Dermis blood vessel endothelial cell (primary cell): ENCODE measurements at places on chromosomes 12 and 14.

DNA sequence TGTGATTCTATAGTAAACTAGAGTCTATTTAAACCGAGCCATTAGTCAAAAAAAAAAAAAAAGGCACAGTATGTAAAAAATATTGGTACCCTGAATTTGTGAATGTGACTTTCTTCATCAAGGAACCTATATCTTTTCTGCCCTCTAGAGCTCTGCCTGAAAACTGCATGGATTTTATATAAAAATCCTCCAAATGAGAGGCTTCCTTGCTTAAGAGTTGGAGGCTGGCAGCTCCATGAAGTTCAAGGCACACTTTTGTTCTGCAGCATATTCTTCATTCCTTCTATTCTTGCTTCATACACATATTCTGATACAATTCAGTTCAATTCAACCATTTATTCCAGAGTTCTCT, 23.1 kb upstream of the NKX2-8 start:
- DNase-seq: peak; percentile 11

GRCh38 chr12:32181498-32182175, 75.0 kb downstream of the BICD1 start:
- DNase-seq: no peak

DNA sequence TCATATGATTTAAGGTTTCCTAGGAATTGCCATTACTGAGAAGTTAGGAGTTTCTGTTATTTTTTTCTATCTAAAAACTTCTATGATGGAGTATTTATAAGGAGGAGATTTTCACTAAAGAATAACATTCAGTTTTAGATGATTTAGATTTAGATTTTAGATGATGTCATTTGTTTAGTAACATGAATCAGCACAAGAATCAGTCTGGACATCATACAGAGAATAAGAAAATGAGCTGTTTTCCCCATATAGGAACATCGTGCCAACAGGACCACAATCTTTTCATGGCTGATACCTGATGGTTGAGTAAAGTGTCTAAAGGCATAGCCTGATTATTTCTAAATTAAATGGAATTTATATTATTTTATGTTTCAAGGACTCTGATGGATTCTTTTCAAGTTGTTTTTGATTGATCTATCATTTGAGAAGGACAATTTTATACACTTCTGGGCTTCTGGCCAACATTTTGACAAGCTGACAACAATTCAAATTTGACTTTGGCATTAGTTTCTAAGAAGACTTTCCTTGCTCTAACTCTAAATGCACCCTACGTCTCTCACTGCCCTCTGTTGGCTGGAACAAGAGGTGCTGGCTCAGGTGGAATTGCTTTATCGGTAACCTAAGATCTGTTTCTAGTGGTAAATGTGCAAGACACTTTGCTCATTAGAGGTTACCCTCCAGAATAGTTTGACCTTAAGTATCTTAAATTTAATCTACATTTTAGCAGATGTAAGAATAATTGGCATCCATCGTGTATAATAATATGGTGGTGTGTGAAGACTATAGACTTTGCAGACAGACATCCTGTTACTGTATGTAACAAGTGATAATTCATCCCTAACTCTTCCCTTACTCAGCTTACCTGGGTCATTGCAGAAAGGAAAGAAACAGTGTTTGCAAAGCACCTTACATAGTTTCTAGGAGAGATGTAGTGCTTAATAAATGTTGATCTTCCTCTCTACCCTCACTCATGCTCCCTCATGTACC, 42.8 kb upstream of the CPSF6 start:
- DNase-seq: peak; percentile 33

DNA sequence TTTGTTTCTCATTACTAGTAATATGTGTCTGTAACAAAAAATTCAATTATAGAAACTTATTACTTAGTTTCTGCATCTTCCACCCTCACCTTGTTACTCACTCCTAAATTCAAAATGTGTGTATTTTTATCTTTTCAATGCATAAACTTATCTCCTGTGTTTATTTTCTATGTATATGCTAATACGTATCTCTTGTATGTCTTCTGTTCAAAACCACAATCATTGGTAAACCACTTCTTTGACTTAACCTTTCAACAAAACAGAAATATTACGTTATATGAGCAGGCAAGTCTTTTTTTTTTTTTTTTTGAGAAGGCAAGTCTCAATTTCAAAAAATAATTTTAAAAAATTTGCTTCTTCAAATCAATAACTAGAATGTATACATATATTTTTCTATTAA, 39.2 kb upstream of the RPH3A start:
- DNase-seq: no peak

DNA sequence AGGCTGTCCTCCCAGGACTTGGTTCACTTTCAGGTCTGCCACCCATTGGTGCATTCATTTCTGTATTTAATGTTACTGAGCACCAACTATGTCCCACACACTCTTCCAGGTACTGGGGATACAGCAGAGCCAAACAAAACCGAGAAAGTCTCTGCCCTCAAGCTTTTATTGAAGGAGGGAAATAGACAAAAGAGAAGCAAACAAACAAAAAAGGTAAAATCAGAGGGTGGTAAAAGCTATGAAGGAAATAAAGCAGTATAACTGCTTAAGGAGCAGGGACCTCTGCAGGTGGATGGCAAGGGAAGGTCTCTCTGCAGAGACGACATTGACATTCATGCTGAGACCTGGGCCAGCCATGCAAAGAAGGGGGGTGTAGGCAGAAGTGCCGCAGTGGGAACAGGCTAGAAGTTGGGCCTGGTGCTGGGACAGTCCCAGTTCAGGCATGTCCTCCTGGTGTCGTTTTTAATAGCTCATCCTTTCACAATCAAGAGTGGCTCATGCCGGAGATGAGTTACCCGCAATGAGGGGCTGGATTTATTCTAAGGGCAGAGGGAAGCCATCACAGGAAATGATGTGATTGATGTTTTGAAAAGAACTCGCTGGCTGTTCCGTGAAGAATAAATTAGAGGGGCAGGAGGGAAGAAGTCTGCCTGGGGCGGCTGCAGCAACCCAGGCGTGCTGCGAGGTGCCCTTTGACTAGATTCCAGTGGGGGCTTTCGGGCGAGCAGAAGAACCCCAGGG, 72.8 kb downstream of the IRF2BPL start:
- DNase-seq: peak; percentile 75

- no peak for DNase-seq
Measured at GRCh38 chr12:80443974-80444666, at the start of gene PTPRQ. PTPRQ (plus strand) TSS chr12:80444235; CDS start chr12:80444346, 111 bp downstream.

DNA sequence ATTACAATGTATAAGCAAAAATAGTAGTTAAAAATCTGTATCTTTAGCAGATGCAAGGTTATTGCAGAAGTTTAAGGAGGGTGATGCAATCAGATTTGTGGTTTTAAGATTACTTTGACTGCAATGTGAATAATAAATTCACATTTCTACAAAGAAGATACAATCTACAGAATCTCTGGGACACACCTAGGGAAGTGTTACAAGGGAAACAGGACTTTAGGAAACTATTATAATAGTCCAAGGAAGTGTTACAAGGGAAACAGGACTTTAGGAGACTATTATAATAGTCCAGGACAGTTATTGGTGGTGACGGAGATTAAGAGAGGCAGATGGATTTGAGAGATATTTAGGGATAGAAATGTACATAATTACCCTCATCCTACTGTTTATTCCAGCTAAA, 154.4 kb upstream of the GARIN6 start:
- DNase-seq: no peak

GRCh38 chr12:89899651-89900050, 191.0 kb upstream of the ATP2B1 start:
- no peak for DNase-seq

DNA sequence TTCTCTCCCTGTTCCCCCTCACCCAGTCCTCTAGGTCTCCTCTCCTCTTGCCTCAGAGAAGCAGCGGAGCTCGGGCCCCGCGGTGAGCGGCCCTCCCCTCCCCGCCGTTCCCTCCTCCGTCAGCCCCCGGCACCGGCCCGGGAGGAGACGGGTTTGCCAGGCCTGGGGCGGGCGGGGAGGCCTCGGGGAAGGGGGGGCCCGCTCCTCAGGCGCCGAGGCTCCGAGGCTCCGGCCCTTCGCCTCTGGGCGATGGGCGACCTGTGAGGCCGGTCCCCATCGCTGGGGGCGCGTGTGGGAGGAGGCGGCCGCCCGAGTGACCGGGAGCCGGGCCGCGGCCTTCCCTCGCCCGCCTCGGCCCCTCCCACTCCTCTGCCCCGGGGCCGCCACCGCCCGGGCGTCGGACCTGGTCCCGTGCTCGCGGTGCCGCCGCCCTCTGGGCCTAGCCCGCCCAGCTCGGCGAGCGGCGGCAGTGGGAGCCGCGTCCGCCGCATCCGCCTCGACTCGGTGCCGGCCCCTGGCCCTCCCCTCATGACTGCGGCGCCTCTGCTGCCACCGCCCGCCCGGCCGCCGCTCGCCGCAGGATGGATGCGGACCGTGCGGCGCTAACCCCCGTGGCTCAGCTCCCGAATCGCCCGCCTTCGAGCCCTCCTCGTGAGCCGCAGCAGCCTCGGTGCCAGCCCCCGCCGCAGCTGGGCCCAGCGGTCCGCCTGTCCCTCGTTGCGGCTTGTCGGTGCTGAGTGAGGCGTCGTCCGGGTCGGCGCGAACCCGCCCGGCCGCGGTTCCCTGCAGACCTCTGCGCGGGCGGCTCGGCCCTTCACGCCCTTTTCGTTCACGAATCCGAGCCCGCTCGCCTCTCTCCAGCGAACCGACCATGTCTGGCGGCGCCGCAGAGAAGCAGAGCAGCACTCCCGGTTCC, 574 bp downstream of the WNK1 start:
- peak; percentile 69 for DNase-seq

- no peak for DNase-seq
Measured at GRCh38 chr12:499837-500458, 40.2 kb downstream of the B4GALNT3 start.

GRCh38 chr14:61460718-61461611, 139.6 kb downstream of the PRKCH start:
- peak; percentile 63 for DNase-seq

- DNase-seq: peak; percentile 63
Measured at GRCh38 chr14:35122696-35123387, 490 bp downstream of the PRORP start.

DNA sequence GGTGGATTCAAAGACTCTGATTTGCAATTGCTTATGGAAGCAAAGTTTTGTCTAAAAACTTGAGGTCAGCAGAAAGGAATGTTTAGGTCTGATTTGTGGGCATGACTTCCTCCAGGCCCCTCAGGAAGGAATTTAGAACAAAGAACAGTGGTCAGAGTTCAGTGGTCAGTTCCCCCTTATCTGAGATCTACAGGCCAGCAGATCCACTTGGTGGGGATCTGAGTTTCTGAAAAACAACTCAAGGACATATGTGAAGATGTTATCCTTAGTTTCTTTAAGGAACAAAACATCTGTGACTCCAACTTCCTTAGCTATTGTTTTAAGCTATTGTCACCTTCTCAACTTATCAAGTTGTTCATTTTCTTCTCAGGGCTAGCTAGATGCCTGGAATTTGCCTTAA, 28.0 kb upstream of the NAA30 start:
- DNase-seq: peak; percentile 95

DNA sequence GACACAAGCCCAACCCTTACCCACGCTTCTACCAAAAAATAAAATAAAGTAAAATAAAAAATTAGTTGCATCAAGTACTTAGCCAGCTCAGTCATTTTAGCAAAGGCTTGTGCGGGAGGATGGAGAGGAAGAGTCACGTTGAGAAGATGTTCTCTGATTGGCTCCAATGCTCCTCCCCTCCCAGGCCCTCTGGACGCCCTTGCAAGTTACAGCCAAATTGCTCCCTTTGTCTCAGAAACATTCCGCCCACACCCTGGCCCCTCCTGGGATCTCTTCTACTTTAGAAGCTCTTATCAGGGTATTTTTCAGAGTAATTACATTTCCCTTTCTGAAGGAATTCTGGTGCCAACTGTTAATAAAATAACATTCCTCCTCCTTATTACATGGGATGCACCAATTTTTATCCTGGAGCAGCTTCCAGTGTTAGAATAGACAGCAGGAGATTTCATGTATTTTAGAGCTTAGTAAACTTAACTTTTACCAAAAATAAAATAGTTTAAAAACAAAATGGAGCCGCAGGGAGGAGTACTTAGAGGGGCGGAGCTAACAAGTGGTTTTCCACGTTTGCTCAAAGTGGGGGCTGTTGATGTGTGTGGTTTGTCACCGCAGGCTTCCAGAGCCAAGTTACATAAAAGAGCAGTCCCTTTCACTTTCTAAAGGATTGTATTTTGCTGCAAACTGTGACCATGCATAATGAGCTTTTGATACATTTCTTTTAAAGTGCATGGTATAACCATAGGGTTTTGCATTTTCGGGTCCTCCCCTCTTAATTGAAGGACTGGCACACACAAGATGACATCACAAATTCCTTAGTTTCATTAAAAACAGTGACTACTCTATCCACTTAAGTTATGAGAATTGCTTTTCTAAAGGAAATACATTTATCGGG, 71.7 kb upstream of the RAP1B start:
- peak; percentile 62 for DNase-seq

GRCh38 chr12:75635606-75636444, 124.4 kb upstream of the KRR1 start:
- peak; percentile 72 for DNase-seq

DNA sequence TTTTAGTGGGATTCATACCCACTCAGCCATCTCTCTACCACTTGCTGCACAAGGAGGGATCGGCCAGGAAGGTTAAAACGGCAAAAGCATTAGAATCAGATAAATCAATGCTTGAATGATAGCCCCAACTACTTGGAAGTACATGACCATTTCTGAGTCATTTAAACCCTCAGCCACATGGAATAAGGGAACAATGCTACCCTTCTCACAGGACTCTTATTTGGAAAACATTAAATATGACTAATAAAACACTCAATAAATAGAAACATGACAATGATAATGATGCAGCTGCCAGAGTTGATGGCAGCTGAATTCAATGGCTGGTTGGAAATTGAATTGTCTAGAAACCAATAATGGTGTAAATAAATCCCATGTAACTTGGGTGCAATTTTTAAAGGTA, 165.4 kb downstream of the FLRT2 start:
- DNase-seq: no peak

GRCh38 chr12:50188241-50188781, 21.1 kb upstream of the CERS5 start:
- no peak for DNase-seq

DNA sequence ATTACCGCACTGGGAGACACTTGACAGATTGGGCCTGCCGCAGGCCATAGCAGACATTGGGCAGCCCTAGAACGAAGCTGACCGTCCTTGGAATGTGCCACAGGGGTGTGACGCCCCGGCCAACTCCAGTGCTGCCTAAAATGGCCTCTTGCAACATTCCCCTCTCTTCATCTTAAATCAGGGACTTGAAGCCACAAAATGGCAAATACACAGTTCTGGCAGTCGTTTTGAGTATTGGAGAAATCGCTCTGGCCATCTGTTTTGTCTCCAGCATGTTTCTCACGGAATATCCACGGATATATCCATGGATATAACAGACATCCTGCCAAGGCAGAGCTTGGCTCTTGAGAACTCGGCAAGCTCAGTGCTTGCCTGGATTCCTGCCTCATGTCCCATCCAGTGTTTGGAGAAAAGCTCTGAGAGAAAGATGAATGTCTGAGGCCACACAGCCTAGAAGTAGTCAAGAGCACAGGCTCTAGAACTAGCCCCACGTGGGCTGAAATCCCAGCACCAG, 158.4 kb downstream of the CHST11 start:
- DNase-seq: no peak

- DNase-seq: peak; percentile 7
Measured at GRCh38 chr12:94595152-94595551, 55.2 kb downstream of the TMCC3 start.

DNA sequence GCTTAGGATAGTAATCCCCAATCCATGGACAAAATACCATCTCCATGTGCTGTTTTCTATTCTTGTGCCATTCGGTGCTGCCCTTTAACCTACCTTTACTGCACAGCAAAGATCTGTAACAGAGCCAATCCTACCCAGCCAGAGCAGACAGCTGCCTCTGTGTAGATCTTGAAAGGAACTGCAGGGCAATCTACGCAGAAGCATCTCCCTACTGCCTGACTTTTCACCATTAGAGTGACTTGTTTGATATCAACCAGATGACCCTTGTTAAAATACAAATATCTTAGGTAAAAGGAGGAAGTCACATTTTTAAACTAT, 33.9 kb upstream of the PPM1A start:
- DNase-seq: no peak
